ENCODE measurements at places on chromosomes 7 and 10.
A peak's percentile ranks its signal among the peaks of the same experiment; 100 is the strongest.

DNA sequence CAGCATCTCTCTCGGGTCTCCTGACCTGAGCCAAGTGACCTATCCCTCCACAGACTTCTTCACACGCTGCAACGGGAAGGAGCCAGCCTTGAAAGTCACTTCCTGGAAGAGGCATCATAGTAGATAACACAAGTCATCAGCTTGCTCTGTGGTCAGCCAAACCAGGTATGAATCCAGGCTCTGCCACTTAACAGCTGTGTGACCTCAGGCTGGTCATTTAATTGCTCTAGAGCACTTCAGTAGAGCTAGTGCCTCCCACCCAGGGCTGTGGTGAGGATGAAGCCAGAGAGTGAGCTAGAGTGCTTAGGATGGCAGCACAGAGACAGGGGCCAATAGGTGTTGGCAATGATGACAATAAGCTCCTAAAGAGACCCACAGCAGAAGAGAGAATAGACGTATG lies 247.7 kb upstream of the ZMIZ1 start:
- DNase-seq, result no peak

- DNase-seq, result no peak
Observed at GRCh38 chr10:1571587-1572237, 165.6 kb downstream of the ADARB2 start.

GRCh38 chr7:138886501-138886917 lies 88.5 kb upstream of the ATP6V0A4 start:
- no peak for DNase-seq

DNA sequence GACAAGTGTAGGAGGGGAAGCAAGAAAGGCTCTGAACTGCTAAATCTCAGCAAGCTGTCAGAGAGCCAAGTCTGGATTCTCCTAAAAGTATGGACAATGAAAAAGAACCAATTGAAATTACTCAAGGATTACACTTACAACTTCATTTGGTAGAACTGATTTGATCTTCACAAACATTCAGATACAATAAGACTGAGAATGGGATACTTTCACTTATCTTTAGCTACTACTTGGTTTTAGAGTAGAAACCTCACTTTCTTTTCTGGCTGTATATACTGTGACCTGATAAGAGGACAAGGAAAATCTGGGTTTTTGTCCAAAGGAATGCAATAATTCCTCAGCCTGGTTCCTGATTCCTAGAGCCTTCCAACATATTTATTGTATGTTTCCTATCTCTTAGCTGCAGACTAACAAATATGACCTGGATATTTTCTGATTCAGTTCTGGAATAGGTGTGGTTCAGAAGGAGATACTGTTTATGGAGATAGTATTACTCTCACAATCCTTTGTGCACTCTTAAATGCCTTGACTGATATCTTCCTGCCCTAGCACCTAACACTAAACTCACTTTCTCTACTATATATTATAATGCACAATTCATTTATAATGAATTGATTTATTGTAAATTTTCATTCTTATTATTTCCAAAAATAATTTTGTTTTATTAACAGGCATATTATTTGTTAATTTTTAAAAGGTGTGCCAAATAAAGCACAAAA lies 7.3 kb downstream of the SEMA3A start:
- no peak for DNase-seq

DNA sequence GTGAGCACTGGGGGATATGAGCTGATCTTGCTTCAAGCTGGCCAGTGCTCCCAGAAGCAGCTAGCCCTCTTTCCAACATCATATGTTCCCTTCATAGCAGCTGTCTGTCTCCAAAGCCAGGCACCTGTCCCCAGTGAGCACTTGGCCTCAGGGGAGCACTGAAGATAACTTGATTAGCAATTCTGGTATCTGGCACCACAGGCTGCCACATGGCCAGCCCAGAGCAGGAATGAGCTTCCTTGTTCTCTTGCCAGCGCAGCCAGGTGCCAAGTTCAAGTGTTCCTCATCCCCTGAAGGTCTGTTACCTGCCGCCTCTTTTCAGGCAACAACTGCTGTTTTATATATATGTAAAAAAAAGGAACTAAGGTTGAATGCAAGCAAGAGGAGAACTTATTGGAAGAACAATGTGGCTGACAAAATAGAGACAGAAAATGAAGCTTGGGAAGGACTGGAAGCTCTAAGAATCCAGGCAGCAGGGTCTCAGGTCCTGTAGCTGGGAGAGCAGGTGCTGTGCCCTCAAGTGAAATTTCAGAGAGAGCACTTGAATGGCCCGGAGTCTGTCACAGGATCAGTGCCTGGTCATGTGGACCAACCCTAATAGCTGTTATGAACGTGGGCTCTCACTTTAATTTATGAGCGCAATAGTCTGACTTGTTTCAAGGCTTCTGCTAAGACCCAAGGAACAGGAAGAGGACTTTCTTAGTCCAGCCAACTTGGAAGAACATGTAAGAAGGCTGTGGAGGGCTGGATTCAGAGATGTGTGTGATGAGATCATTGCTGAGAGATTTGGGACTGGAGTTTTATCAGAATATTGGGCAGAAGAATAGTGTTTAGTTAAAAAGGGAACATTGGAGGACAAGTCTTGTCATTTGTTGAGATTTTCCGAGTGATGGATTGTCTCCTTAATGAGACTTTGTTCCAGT lies 267.2 kb downstream of the GLRX3 start:
- no peak for DNase-seq

DNA sequence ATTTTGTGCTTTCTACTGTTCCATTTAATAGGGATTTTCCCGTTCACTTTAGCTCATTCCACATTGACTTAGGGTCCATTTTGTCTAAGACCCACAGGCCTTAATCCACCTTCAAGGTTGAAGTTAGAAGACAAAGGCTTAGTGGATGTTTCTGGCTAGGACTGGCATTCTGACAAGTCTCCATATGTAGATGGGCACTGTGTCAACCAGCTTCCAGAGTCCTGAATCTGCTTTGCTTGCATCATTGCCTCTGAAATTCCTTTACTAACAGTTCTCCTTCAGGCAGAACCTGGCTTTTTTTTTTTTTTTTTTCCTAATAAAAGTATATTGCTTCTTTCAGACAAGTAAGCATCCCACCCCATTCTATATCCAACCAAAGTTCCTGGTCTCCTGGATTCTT lies 69.6 kb upstream of the PDCD4 start:
- DNase-seq, result no peak

GRCh38 chr7:113044394-113044793 lies 42.2 kb downstream of the GPR85 start:
- no peak for DNase-seq

GRCh38 chr10:131806646-131807317 lies 94.0 kb upstream of the PPP2R2D start:
- DNase-seq, result peak; percentile 51

GRCh38 chr10:126122881-126123280 lies 226.5 kb downstream of the FANK1 start:
- DNase-seq, result no peak

GRCh38 chr10:28711776-28712175 lies 34.5 kb downstream of the BAMBI start:
- DNase-seq, result no peak

DNA sequence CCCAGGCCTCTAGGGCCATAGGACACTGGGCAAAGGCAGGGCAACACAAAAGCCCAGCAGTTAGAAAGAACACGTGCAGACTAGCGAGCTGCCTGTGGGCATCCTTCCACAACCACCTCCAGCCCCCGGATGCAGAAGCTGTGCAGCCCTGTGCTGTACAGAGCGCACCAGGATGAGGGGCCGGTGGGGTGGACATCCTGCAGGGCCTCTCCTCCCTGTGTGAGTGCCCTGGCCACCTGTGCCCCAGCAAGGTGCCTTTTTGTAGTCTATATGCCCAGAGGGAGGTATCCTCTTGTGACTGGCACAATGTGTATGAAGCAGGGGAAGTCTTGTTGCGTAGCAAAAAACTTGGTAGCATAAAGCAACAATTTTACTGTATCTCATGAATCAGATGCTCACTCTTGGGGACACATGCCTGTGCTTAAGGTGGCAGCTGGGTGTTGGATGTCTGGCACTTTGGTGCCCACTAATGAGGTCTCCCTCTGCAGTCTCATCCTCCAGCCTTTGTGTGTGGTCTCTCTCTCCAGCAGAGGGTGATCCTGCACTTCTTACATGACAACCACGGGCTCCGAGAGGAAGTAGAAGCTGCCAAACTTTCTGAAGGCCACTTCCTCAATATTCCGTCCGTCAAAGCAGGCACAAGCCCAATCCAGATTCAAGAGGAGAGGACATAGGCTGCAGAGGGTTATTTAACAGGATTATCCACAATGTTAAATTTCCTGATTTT lies 8.7 kb downstream of the NCAPG2 start:
- DNase-seq, result no peak

DNA sequence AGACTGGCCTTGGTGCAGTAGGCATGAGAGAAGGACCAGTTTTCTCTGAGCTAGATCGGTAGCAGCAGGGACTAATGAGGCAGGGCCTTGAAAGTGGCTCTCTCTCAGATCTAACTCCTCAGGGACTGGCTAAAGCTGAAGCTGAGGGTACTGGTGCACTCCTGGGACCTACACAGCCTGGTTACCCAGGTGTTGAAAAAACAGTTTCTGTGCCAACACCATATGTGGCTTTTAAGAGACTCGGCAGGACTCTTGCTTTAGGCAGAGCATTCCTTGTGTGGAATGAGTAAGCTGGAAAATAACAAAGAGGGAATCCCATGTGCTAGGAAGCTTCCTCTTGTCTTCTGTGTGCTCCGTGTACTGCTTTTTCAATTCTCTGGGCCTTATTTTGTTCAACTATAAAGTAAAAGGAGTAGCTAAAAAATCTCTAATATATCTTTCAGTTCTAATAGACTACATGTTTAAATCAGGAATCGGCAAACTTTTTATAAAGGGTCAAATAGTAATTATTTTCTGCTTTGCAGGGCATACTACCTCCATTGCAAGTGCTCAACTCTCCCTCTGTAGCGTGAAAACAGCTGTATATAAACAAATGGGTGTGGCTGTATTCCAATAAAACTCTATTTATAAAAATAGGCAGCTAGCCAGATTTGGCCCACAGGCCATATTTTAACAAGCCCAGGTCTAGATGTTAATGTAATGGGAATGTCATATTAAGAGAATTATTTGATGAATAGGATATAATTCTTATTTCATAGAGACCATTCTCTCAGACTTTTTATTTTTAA lies 186.1 kb upstream of the KAT6B start:
- no peak for DNase-seq
